ENCODE measurements at places on chromosomes 12 and 14. TPM values are rescaled to one million over a fixed set of nuclear protein-coding genes. Genes with fewer than 3 reads are reported as not detected.

E2F7 gene
- total RNA-seq, result not detected

RTL1 gene
- total RNA-seq, result not detected

RERG gene
- 0.75 TPM for total RNA-seq

SLC8A3 gene
- total RNA-seq, result not detected

KCNK13 gene
- total RNA-seq, result 0.35 TPM

GPR132 gene
- 0.11 TPM for total RNA-seq

GLI1 gene
- total RNA-seq, result 0.43 TPM

CELA1 gene
- total RNA-seq, result not detected

C12orf56 gene
- not detected for total RNA-seq

INSM2 gene
- total RNA-seq, result not detected

IGF1 gene
- total RNA-seq, result 105 TPM

SERPINA9 gene
- total RNA-seq, result 0.18 TPM

ISM2 gene
- total RNA-seq, result 0.37 TPM

KLRC1 gene
- 0.20 TPM for total RNA-seq

RNASE1 gene
- 31.8 TPM for total RNA-seq

PRIM1 gene
- 3.7 TPM for total RNA-seq

CLEC1B gene
- 10.5 TPM for total RNA-seq

FOXN4 gene
- total RNA-seq, result not detected

LALBA gene
- total RNA-seq, result not detected

CMKLR1 gene
- total RNA-seq, result 2.5 TPM

HOMEZ gene
- total RNA-seq, result 8.8 TPM

KRT1 gene
- not detected for total RNA-seq

ASB2 gene
- total RNA-seq, result 0.20 TPM

TTC9 gene
- 0.20 TPM for total RNA-seq

GDF3 gene
- total RNA-seq, result not detected

OR11H6 gene
- total RNA-seq, result not detected

NANOG gene
- total RNA-seq, result not detected

GDF11 gene
- 0.83 TPM for total RNA-seq

ERG28 gene
- total RNA-seq, result 7.9 TPM

SMIM41 gene
- not detected for total RNA-seq

TAC3 gene
- not detected for total RNA-seq

CLEC2A gene
- not detected for total RNA-seq

PPFIA2 gene
- not detected for total RNA-seq

POLE gene
- 25.1 TPM for total RNA-seq

NKX2-8 gene
- not detected for total RNA-seq

SERPINA12 gene
- 2.8 TPM for total RNA-seq

SLC6A13 gene
- total RNA-seq, result 27.9 TPM

FSCB gene
- total RNA-seq, result not detected

NOS1 gene
- under 0.01 TPM for total RNA-seq

AQP5 gene
- total RNA-seq, result not detected

TM9SF1 gene
- 42.8 TPM for total RNA-seq

CLEC14A gene
- 6.2 TPM for total RNA-seq
